ENCODE measurements at places on chromosomes 13 and 19.
A peak's percentile ranks its signal among the peaks of the same experiment; 100 is the strongest.

GRCh38 chr19:57031106-57031505 is 88.7 kb upstream of the USP29 start:
- DNase-seq, result no peak

GRCh38 chr13:21657538-21657937 is 13.3 kb upstream of the FGF9 start:
- DNase-seq, result no peak

- no peak for DNase-seq
Measured at GRCh38 chr19:19057720-19058119, 6.1 kb upstream of the SLC25A42 start.

DNA sequence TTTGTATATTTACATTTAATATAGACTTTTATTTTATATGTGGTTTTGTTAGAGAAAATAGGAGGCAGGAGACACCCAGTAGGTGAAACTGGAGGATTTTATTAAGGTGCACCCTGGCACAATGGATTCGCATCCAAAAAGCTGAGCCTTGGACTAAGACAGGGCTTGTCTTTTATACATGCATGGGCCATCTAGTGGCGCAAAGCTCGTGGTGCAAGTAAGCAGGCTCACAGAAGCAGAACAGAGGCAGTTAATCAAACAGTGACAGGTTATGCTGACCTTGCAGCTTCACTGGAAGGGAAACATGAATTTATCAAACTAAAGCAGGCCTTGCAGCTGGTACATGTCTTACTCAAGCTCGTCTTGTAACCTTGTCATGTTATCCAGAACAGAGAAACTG is 58.8 kb upstream of the ZNF681 start:
- peak; percentile 77 for DNase-seq

DNA sequence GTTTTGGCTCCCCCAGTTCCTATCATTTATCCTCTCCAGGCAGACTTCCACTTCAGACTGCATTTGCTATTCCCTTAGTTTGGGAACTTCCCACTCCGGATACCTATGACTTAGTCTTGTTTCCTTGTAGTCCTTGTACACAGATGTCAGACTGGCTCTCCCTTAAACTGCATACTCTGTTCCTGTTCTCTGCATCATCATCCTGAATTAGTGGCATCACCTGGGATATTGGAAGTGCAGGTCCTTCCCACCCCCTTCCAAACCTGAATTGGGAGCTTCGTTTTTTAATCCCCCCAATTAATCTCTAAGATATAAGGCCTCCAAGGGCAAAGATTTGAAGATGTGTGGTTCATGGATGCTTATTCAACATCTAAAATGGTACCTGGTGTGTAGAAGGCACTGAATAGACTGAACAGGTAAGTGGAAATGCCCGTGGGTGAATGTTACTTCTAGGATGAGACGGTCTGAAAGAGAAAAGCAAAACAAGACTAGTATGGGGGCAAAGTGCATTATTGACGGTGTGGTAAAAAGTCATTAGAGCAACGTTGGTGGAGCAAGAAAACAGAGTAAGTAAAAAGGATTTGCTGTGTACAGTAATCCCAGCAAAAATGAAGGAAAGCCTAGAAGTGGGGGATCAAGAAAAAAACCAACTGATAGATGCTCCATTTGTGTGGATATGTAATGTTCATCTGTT is 9.6 kb downstream of the MIR17HG start:
- DNase-seq, result no peak

DNA sequence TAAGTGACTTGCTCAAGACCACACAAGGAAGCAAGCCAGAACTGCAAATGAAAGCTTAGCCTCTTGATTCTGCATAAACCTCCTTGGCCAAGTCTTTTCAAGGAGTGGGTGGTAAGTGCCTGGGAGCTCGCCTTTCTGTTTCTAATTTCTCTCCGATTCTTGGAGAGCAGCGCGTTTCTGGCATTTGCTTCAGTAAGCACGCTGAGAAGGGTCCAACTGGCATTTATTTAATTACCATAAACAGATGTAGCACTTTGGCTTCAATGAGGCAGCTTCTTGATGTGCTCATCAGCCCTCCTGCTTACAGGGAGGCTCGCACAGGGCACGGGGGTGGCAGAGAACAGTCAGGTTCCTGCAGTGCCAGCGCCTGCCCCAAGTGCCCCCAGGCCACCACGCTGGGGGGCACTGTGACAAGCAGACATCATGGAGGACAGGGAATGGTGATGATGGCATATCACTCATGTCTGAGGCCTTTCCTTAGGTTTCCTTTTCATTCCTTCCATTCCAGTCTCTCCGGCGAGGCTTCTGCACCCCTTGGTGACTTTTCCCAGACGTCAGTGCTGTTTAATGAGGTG is 13.3 kb downstream of the SIAH3 start:
- DNase-seq, result peak; percentile 8

GRCh38 chr19:34298891-34299520 is 44.7 kb downstream of the GARRE1 start:
- DNase-seq, result no peak

DNA sequence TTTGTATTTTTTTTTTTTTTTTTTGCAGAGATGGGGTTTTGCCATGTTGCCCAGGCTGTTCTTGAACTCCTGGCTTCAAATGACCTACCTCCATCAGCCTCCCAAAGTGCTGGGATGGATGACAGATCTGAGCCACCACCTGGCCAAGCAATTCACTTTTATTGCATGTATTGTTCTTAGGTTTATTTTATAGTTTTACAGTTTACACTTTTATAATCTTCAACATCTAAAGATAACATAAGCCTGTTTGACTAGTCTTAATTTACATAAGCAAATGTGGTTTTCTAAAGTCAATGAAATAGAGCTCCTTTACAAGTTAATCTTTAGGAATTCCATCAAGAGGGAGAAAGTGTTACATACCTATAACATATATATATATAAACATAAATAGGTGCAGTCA is 9.5 kb upstream of the MPV17L2 start:
- no peak for DNase-seq

GRCh38 chr13:41650706-41651105 is 193.4 kb downstream of the RGCC start:
- DNase-seq, result no peak

DNA sequence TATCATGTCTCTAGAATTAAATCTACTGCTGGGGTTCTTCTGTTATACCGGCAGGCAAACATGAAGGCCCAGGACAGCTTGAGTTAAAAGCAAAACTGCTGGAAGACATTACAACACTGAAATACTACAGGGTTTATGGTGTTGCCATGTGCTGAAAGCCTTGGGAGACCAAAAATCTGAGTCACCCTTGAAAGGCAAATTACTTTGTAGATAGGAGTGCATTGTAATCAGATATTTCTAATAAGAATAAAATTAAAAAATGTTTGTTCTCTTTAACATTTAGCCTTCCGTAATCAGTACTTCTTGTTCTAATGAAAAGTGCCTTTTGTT is 181.3 kb downstream of the PCDH9 start:
- DNase-seq, result peak; percentile 66

DNA sequence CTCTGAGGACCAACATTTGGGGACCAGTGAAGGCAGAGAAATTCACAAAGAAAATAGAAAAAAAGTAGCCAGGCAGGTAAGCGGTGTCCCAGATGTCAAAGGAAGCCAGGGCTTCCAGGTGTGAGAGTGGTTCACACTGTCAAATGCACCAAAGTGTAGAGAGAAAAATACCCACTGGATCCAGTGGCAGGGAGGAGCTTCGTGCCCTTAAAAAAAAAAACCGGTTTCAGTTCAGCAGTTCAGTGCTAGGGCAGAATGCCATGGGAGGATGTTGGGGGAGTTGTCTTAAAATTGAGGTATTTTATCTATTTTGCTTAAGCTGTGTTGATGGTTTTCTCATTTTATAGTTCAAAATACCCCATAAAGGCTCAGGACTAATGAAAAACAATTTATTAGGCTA is 47.8 kb upstream of the C1QTNF9 start:
- peak; percentile 31 for DNase-seq

GRCh38 chr13:47853236-47853635 is 147.8 kb downstream of the SUCLA2 start:
- no peak for DNase-seq

DNA sequence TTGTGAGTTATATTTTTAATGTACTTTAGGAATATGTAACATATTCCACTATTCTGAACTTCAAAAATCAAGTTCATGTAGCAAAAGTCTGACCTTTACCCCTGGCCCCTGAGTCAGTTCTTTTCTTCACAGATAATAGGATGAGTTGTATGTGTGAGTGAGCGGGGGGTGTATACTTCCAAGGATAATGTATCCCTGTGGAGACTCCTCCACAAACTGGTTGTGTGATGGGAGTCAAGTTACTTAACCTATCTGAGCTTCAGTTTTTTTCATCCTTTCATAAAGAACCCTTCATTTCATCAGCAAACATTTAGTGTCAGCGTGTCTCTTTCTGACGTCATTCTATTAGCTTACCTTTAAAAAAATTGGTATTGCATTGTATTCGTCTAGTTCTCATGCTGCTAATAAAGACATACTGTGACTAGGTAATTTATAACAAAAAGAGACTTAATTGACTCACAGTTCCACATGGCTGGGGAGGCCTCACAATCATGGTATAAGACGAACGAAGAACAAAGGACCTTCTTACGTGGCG is 288.1 kb upstream of the GPC6 start:
- DNase-seq, result no peak

DNA sequence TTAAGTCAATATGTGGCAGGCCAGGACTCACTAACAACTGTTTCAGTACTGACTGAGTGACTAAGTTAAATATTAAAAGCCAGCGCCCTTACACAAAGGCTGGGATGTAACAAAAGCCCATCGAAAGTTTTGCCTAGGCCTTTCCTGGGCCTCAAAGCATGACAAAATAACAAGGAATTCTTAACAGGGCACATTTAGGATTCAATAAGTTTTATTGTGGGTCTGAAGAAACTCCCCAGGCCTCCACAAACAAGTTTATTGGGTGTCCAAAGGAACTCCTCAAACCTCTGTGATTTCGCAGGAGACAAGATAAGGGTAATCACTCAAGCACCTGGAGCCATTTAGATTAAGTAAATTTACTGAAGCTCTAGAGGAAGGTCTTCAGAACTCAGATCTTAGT is 130.7 kb upstream of the SGCG start:
- no peak for DNase-seq

DNA sequence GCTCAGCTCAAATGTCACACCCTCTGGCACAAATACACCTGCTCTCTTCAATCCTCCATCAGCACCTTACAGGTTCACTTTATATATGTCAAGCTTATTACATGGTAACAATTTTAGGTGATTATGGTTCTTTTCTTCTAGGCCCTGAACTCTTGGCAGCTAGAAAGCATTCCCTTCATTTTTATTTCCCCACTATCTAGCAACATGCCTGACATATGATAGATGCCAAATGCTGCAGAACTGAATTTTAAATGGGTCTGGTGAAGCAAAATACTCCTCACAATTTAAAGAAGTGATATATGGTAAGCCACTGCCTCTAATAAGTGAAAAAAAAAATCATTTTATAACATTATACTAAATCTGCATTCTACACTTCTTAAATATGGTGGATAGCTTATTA is 95.2 kb downstream of the USP12 start:
- no peak for DNase-seq

DNA sequence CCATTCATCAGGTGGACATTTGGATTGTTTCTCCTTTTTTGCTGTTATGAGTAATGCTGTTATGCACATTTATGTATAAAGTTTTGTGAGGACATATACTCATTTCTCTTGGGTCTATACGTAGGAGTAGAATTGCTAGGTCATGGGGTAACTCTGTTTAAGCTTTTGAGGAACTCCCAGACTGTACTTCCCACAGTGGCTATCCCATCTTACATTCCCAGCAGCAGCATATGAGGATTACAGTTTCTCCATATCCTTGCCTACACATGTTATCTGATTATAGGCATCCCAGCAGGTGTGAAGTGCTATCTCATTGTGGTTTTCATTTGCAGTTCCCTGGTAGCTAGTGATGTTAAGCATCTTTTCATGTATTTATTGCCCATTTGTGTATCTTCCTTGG is 5.9 kb downstream of the ZSCAN22 start:
- DNase-seq, result no peak

GRCh38 chr13:113576597-113576996 is 8.0 kb upstream of the TFDP1 start:
- no peak for DNase-seq

DNA sequence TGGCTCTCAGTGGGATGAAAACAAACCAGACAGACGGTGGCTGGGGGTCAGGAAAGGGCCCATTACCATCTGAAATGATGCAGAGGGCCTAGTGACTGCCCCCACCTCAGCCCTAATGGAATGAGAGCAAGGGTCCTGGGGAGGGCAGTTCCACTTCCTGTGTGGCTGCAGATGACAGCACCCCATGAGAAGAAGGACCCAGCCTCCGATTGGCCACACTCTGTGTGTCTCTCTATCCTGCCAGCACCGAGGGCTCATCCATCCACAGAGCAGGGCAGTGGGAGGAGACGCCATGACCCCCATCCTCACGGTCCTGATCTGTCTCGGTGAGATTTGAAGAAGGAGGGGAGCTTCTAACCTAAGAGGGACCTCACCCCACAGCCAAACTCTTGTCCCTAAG is 498 bp downstream of the LILRB1 start:
- DNase-seq, result peak; percentile 4

DNA sequence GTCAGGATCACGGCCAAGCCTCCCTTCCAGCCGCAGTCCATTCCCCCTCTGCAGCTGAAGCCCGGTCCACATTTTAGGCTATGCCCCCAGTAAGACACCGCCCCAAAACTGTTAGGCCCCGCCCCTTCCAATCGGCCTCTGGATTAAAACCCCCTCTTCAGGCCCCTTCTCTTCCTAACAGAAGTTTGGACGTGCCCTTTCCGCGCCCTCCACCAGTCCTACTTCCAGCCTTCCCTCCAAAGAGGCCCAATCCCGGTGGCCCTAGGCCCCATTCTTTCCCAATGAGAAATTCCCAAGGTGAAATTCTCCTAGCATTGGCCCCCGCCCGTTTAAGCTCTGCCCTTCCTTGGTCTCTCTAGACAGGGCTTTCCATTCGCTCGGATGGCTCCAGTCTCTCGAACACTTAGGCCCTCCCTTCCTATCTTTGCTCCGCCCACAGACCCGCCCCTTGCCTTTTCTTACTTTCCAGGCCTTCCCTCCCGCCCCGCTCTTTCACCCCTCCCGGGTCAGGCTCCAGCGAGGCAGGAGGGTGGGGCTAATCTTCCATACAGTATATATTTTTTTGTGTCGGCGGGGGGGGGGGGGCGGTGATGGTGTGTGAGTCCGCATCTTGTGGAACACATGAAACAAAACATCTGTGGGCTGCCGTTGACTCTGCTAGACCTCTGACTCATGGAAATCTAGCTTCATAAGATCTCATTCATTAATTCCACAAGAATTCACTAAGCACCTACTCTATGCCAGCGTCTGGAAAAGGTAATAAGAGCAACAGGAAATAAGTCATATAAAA is 13.6 kb downstream of the LTBP4 start:
- peak; percentile 90 for DNase-seq

- no peak for DNase-seq
Measured at GRCh38 chr19:35793381-35794165, 18.2 kb downstream of the ARHGAP33 start.

DNA sequence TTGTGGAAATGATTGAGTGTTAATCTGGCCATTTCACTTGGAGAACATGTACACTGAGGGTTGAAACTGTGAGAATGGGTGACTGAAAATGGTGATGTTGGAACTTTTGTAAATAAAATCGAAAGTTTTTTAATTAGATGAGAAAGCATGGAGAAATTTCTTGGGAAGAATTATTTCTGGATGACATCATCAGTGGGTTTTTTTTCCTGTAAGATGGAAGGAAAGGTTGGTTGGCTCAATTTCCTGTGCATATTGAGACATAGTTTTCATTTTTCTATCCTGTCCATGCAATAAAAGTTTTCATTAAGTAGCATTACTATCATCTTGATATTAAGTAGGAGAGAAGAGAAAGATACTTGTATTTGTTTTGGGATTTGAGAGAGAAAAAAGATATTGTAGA is 120.6 kb upstream of the HTR2A start:
- no peak for DNase-seq

Measured in lung (tissue), 17 donors.